ENCODE measurements at places on chromosomes 13 and 19. TPM values are rescaled to one million over a fixed set of nuclear protein-coding genes. Genes with fewer than 3 reads are reported as not detected.

Gene KIR2DL4
- not detected for total RNA-seq

Gene NRTN
- 5.6 TPM for total RNA-seq

DNA sequence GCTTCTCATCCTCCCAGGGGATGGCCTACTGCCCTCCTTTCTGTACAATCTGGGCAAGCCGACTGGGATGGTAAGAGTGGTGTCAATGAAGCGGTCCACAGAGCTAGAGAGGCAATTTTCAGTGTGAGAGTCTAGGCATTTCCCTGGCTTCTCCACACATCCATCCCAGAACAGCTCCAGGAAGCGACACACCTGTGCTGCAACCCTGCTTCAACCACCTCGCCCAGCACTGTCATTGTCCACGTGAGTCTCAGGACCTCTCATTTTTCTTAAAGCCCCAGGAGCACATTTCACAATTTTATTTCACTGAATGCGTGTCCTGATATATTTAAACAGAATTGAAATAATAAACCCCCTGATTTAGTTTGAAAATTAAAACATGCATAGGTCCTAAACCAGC lies 15.5 kb upstream of the UBL3 start:
- H3K4me3 ChIP-seq, result no peak overlapping the region
- no peak for DNase-seq
- no peaks in the 10 kb centered on the region for H3K27me3 ChIP-seq
- H3K4me1 ChIP-seq, result no peaks in the 10 kb centered on the region
- H3K27ac ChIP-seq, result no peak overlapping the region

GRCh38 chr13:82036602-82037001 lies 1695.7 kb upstream of the SPRY2 start:
- no peak overlapping the region for H3K4me3 ChIP-seq
- DNase-seq, result no peak
- H3K36me3 ChIP-seq, result no peaks in the 10 kb centered on the region
- H3K4me1 ChIP-seq, result no peaks in the 10 kb centered on the region
- no peak overlapping the region for H3K27ac ChIP-seq

GRCh38 chr19:39297931-39298634 lies 1.9 kb downstream of the IFNL1 start:
- H3K27ac ChIP-seq, result no peak overlapping the region
- H3K36me3 ChIP-seq, result no peaks in the 10 kb centered on the region
- H3K27me3 ChIP-seq, result no peaks in the 10 kb centered on the region
- H3K4me3 ChIP-seq, result no peak overlapping the region
- no peak for DNase-seq

GRCh38 chr19:34838248-34838647 lies 65.2 kb upstream of the ZNF599 start:
- peaks cover 26% of the 10 kb centered on the region for H3K4me1 ChIP-seq
- no peak overlapping the region for H3K27ac ChIP-seq
- H3K4me3 ChIP-seq, result no peak overlapping the region
- DNase-seq, result peak; percentile 21

Data from hepatocyte (in vitro differentiated cells).